ENCODE measurements at places on chromosomes 7 and 10. TPM values are rescaled to one million over a fixed set of nuclear protein-coding genes. Genes with fewer than 3 reads are reported as not detected.
A peak's percentile ranks its signal among the peaks of the same experiment; 100 is the strongest.

DNA sequence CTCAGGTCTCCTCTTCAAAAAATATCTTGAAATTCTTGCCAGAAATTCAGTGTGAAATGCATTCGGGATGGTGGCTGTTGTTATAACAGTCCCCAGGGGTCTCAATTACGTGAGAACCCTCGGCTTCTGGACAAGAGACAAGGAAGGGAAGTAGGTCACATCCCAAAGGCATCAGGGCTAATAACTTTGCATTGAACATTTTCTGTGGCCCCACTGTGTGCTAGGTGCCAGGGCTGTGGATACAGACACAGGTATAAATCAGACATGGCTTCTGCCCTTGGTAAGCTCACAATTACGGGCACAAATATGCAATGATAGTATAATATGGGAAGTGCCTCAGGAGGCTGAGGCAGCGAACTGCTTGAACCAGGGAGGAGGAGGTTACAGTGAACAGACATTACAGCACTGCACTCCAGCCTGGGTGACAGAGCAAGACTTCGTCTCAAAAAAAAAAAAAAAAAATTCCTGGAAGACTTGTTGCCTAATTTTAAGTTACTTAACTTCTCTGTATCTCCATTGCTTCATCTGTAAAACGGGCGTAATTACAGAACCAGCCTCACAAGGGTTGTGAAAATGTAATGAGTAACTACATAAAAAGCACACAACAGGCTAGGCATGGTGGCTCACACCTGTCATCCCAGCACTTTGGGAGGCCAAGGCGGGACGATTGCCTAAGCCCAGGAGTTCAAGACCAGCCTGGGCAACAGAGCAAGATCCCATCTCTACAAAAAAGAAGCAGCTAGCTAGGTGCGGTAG, 2.5 kb upstream of the RHBDD2 start:
- H3K27ac ChIP-seq = no peak overlapping the region
- peaks cover 29% of the 10 kb centered on the region for H3K4me1 ChIP-seq
- no peak for DNase-seq
- peaks cover 1% of the 10 kb centered on the region for H3K36me3 ChIP-seq
- no peak overlapping the region for H3K4me3 ChIP-seq
- H3K27me3 ChIP-seq = no peaks in the 10 kb centered on the region

DNA sequence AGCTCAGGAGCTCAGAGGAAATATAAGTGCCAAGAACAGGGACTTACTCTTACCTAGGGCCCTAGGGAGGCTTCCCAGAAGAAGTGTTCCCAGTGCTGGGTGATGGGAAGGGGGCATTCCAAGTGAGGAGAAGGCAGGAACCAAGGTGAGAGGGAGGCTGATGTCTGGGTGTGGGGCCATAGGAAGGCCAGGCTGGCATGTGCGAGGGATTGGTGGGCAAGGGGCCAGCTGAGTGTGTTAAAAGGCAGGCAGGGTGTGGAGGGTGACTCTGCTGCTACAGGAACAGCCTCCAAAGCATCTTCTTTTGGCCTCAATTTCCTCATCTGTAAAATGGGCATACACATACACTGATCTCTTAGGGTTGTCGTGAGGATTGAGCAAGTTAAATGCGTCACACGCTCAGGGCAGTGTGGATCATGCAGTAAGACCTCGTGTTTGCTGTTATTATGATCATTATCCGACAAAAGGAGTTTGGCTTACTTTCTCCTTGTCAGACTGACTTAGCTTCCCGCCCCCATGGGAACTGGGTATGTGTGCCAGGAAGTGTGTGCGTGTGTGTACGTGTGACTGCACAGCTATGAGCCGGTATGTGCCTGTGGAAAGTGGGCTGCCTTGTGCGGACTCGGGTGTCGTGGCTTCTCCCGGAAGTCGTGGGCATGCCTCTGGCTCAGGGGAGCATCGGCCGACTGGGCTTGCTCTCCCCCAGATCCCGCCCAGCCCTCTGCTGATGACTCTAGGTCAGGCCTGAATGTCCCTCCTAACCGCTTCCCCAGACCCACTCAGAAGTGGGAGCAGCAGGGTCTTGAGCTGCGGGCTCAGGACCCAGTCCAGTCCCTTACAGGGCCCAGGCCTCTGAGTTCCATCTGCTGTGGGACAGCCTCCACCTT, 59.6 kb downstream of the NEURL1 start:
- no peak overlapping the region for H3K27ac ChIP-seq
- H3K36me3 ChIP-seq = no peaks in the 10 kb centered on the region
- DNase-seq = no peak
- peaks cover 59% of the 10 kb centered on the region for H3K27me3 ChIP-seq
- no peak overlapping the region for H3K4me3 ChIP-seq

The AUTS2 gene
- 68.2 TPM for total RNA-seq

The HOXA1 gene
- total RNA-seq = 0.23 TPM

- no peak overlapping the region for H3K4me3 ChIP-seq
- H3K4me1 ChIP-seq = peaks cover 5% of the 10 kb centered on the region
- no peak for DNase-seq
- no peaks in the 10 kb centered on the region for H3K36me3 ChIP-seq
- no peaks in the 10 kb centered on the region for H3K27me3 ChIP-seq
Measured at GRCh38 chr7:11829954-11830353, 2.0 kb downstream of the THSD7A start.

- H3K4me3 ChIP-seq = no peak overlapping the region
- H3K27ac ChIP-seq = no peak overlapping the region
Measured at GRCh38 chr7:135434047-135434446, 75.9 kb downstream of the CNOT4 start.

The CFAP70 gene
- 1.3 TPM for total RNA-seq

- no peaks in the 10 kb centered on the region for H3K27me3 ChIP-seq
- peak overlapping the region; percentile 59 for H3K27ac ChIP-seq
- peaks cover 42% of the 10 kb centered on the region for H3K4me1 ChIP-seq
- no peaks in the 10 kb centered on the region for H3K36me3 ChIP-seq
- peak overlapping the region; percentile 83 for H3K4me3 ChIP-seq
Measured at GRCh38 chr7:151086802-151087244, 548 bp downstream of the AGAP3 start.

- no peak overlapping the region for H3K27ac ChIP-seq
- peaks cover 2% of the 10 kb centered on the region for H3K36me3 ChIP-seq
- H3K4me1 ChIP-seq = no peaks in the 10 kb centered on the region
- no peak for DNase-seq
Measured at GRCh38 chr10:102017295-102017694, 38.7 kb downstream of the ARMH3 start.

GRCh38 chr7:85001495-85002345, 185.1 kb downstream of the SEMA3D start:
- H3K27ac ChIP-seq = no peak overlapping the region
- H3K4me1 ChIP-seq = no peaks in the 10 kb centered on the region
- no peaks in the 10 kb centered on the region for H3K27me3 ChIP-seq
- H3K36me3 ChIP-seq = no peaks in the 10 kb centered on the region
- DNase-seq = no peak

GRCh38 chr7:129169171-129169671, 19.2 kb upstream of the SMO start:
- H3K36me3 ChIP-seq = no peaks in the 10 kb centered on the region
- H3K4me3 ChIP-seq = peak overlapping the region; percentile 49
- peak; percentile 36 for DNase-seq
- H3K27ac ChIP-seq = no peak overlapping the region

DNA sequence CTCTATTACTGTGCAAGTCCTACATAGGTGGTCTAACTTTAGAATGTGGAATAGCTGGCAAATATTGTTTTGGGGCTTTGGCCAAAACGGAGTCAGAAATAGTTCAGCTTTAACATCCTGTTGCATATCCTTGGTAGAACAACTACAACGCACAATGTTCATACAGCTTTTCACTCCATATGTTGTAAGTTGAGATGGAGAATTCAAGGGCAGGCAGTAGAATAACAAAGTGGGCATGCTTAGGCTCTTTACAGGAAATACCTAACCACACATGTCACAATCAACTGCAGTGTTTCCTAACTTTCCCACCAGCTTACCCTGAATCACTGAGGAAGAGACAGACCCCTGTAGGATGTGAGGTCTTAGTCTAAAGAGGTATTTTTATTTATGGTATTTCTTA, 122.3 kb downstream of the PPP1R3A start:
- H3K27me3 ChIP-seq = no peaks in the 10 kb centered on the region
- no peaks in the 10 kb centered on the region for H3K36me3 ChIP-seq
- peak overlapping the region; percentile 85 for H3K27ac ChIP-seq
- no peak overlapping the region for H3K4me3 ChIP-seq
- H3K4me1 ChIP-seq = peaks cover 21% of the 10 kb centered on the region

- peaks cover 37% of the 10 kb centered on the region for H3K36me3 ChIP-seq
- H3K4me3 ChIP-seq = no peak overlapping the region
- no peak for DNase-seq
Measured at GRCh38 chr7:73539709-73540108, 17.6 kb upstream of the BAZ1B start.

DNA sequence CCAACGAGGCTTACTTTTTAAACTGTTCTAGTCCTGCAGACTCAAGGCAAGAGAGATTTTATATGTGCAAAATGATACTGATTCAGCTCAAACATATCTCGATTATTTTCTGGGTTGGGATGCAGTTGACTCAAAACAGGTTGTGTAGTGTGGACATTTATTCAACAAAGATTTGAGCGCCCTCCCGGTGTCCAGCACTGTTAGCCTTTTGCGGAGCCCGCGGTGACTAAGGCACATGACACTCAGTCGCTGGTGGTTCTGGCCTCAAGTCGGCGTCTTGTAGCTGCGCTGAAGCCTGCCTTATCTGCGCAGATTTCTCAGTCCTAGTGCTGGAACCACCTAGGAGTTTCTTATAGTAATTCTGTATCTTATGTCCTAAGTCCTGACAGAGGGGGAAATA, 938 bp upstream of the CADPS2 start:
- no peak overlapping the region for H3K27ac ChIP-seq
- H3K27me3 ChIP-seq = no peaks in the 10 kb centered on the region
- peak overlapping the region; percentile 90 for H3K4me3 ChIP-seq
- H3K36me3 ChIP-seq = no peaks in the 10 kb centered on the region
- peaks cover 4% of the 10 kb centered on the region for H3K4me1 ChIP-seq
- DNase-seq = peak; percentile 75

DNA sequence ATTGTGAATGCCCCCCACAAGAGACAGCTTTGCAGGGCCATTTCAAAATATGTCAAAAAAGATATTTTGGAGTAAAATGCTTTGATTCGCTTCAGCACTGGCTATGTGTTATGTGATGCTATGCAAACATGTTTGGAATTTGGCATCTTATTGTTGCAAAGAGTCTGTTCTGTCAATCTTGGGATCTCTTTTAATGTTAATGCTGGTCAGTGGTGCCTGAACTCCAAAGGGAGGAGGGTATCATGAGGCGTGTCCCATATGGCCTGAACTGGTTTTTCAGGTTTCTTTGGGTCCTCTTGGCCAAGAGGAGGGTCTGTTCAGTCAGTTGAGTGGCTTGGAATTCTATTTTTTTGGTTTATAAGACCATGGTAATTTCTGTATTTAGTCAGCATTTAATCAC, 81.4 kb downstream of the HECW1 start:
- H3K4me3 ChIP-seq = no peak overlapping the region
- peaks cover 5% of the 10 kb centered on the region for H3K4me1 ChIP-seq
- DNase-seq = no peak
- no peaks in the 10 kb centered on the region for H3K27me3 ChIP-seq

The NCF1 gene
- not detected for total RNA-seq

GRCh38 chr7:142583446-142583845, 165.8 kb upstream of the PRSS1 start:
- peak overlapping the region; percentile 49 for H3K27ac ChIP-seq
- peaks cover 14% of the 10 kb centered on the region for H3K4me1 ChIP-seq
- no peaks in the 10 kb centered on the region for H3K36me3 ChIP-seq
- no peaks in the 10 kb centered on the region for H3K27me3 ChIP-seq
- peak; percentile 81 for DNase-seq
- H3K4me3 ChIP-seq = no peak overlapping the region

GRCh38 chr10:22536620-22537019, 177.8 kb downstream of the PIP4K2A start:
- no peaks in the 10 kb centered on the region for H3K27me3 ChIP-seq
- no peak for DNase-seq
- H3K4me1 ChIP-seq = no peaks in the 10 kb centered on the region
- no peak overlapping the region for H3K4me3 ChIP-seq

GRCh38 chr7:7077945-7078344, 104.4 kb upstream of the C1GALT1 start:
- H3K4me1 ChIP-seq = no peaks in the 10 kb centered on the region
- no peak overlapping the region for H3K27ac ChIP-seq
- no peak overlapping the region for H3K4me3 ChIP-seq
- no peak for DNase-seq

DNA sequence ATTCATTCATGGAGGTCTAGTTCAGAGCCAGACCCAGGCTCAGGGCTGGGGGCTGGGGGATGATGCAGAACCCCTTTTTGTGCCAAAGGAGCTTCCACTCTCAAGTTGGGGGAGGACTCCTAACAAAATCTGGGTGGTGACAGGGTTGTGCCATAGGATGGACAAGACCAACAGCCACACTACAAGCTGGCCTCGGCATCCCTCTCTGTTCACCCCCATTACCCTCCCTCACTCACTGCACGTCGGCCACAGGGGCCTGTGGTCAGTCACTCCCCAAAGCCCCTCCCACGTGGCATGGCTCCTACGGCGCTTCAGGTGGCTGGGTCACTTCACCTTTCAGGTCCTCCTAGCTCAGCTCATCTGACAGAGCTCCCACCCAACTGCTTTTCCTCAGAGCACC, 348.7 kb upstream of the ZMIZ1 start:
- peaks cover 13% of the 10 kb centered on the region for H3K4me1 ChIP-seq
- H3K27ac ChIP-seq = no peak overlapping the region
- no peak for DNase-seq
- H3K36me3 ChIP-seq = no peaks in the 10 kb centered on the region
- H3K27me3 ChIP-seq = peaks cover 10% of the 10 kb centered on the region

GRCh38 chr7:21902240-21902639, 43.5 kb downstream of the CDCA7L start:
- H3K27me3 ChIP-seq = no peaks in the 10 kb centered on the region
- DNase-seq = peak; percentile 36
- no peaks in the 10 kb centered on the region for H3K4me1 ChIP-seq
- H3K4me3 ChIP-seq = no peak overlapping the region

DNA sequence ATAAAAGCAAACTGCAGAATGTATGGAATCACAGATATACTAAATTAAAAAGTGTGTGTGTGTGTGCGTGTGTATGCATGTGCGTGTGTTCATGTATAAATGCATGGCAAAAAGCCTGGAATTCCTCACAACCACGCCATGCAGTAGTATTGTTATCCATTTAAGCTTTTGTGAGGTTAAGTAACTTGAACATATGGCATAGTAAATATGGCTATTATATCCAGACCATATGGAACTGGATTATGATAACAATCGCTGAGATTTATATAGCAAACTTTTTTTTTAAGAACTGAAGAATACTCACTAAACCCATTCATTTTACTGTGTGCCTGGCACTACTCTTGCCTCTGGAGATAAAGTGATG, 22.3 kb upstream of the NANOS1 start:
- no peak overlapping the region for H3K27ac ChIP-seq
- H3K27me3 ChIP-seq = peaks cover 5% of the 10 kb centered on the region
- H3K4me3 ChIP-seq = no peak overlapping the region

GRCh38 chr10:6581778-6582228, 1.7 kb upstream of the PRKCQ start:
- H3K4me3 ChIP-seq = no peak overlapping the region
- no peaks in the 10 kb centered on the region for H3K36me3 ChIP-seq
- peaks cover 16% of the 10 kb centered on the region for H3K27me3 ChIP-seq
- DNase-seq = no peak
- no peak overlapping the region for H3K27ac ChIP-seq
- no peaks in the 10 kb centered on the region for H3K4me1 ChIP-seq

The FZD8 gene
- total RNA-seq = 30.9 TPM
